ENCODE measurements at places on chromosomes 2 and 18. TPM values are rescaled to one million over a fixed set of nuclear protein-coding genes. Genes with fewer than 3 reads are reported as not detected.

Gene EIF5B
- total RNA-seq: 17.5 TPM

Gene RIT2
- 16.0 TPM for total RNA-seq

Gene AGXT
- not detected for total RNA-seq

Gene TGFA
- total RNA-seq: 3.7 TPM

Gene PASK
- 13.8 TPM for total RNA-seq

Gene NMUR1
- total RNA-seq: under 0.01 TPM

Gene ZNF385B
- 2.5 TPM for total RNA-seq

Gene REG3A
- not detected for total RNA-seq

Gene DPP10
- 50.9 TPM for total RNA-seq

Gene ABCG8
- total RNA-seq: 0.74 TPM

Gene PLGLB2
- total RNA-seq: 2.2 TPM

Gene MLPH
- total RNA-seq: 0.98 TPM

Gene ANKRD53
- 2.7 TPM for total RNA-seq

Gene CDH2
- 150 TPM for total RNA-seq

Gene SERPINB3
- total RNA-seq: not detected

Gene GBX2
- not detected for total RNA-seq

Gene GKN2
- 0.25 TPM for total RNA-seq

Gene KIF1A
- total RNA-seq: 181 TPM

Gene HMSD
- total RNA-seq: 0.25 TPM

Gene KIAA2012
- 0.98 TPM for total RNA-seq

Gene AP1S3
- total RNA-seq: 3.2 TPM

Gene DCDC2C
- 0.49 TPM for total RNA-seq

Gene SCN2A
- total RNA-seq: 160 TPM

Gene TMEM178A
- 23.4 TPM for total RNA-seq

Gene UGT1A10
- total RNA-seq: not detected

Gene VSNL1
- 17.5 TPM for total RNA-seq

Gene STON1
- total RNA-seq: 8.4 TPM

Gene GPR55
- total RNA-seq: not detected

Gene MARCHF4
- total RNA-seq: 19.2 TPM

Gene RAB6C
- 0.98 TPM for total RNA-seq

Gene DNAJC5G
- total RNA-seq: not detected

Gene ELOA2
- not detected for total RNA-seq

Gene RFTN2
- 18.7 TPM for total RNA-seq

All from temporal lobe (tissue), 4 donors.